GM23248 (cell line): ENCODE measurements at places on chromosomes 3 and 15.

GRCh38 chr15:67372543-67372942, 118.0 kb downstream of the IQCH start:
- no peak for DNase-seq

- DNase-seq = peak; percentile 48
Observed at GRCh38 chr3:28860307-28860706, 420.6 kb upstream of the RBMS3 start.

GRCh38 chr3:186828340-186828739, 14.2 kb upstream of the ADIPOQ start:
- DNase-seq = no peak

- DNase-seq = peak; percentile 23
Observed at GRCh38 chr15:91882858-91883586, 29.5 kb downstream of the SLCO3A1 start.

DNA sequence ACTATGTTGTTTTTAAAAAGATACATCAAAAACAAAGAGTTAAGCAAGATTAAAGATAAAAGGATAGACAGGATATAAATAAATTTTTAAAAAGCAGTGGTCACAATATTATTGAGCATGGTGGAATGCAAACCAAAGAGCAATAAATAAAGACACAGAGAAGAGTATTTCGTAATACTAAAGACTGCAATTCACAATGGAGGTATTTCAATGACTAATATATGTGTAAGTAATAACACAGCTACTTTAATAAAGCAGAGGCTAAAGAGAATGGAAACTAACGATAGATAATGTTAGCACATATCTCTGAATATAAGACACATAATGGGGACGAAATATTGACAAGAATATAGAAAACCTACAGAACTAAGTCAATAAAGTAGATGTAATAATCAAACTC, 219.6 kb downstream of the WDR72 start:
- DNase-seq = no peak

- peak; percentile 8 for DNase-seq
Observed at GRCh38 chr3:133394561-133395311, 5.1 kb upstream of the BFSP2 start.

GRCh38 chr3:11969986-11970385, 34.2 kb upstream of the SYN2 start:
- DNase-seq = no peak

- DNase-seq = peak; percentile 81
Observed at GRCh38 chr3:27596921-27597320, 112.7 kb upstream of the SLC4A7 start.

DNA sequence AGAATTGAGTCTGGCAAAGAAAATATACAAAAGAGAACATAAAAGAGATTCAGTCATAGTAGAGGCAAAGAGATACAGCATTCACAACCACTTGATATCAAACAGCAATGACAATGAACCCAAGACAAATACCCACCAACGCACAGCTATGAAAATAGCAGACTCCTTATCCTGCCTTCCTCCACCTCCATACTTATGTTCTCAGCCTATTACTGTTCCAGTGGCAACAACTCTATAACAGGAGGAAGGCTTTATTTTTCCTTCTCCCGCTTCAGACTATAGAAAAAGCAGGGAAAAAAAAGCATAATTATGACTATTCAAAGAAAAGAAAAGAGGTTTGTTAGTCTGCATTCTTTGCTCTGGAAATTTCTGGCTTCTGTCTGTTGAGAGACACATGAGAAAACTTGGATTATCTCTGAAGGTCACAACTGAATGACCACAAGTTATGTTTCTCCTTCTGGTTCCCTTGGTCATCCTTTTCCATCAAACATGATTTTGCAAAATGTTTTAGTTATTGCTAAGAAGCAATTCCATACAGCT, 81.2 kb upstream of the PLXND1 start:
- peak; percentile 6 for DNase-seq

DNA sequence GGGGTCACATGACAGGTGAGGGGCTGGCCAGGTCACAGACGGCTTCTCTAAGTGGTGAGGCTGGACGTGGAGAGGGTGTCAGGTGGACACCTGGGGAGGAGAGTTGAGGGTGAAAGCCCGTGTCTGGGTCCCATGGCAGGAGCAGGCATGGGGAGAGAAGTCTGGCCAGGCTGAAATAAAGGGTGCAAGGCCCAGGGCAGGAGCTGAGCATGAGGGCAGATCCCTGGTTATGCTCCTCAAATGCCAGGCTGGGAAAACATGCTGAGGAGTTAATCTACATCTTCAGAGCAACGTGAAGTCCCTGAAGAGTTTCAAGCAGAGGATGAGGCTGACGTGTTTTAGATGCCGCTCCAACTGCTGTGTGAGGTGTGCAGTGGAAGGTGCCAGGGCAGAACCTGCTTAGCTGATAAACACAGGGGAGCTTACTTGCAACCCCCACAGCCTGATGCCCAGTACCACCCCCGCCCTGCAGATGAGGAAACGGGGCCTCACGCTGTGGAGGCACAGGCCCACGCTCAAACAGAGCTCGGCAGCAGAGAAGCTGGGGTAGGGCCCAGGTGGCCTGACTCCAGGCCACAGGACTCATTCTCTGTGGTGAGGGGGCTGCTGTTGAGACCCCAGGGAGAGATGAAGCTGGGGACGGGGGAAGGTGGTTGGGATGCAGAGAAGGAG, 40.5 kb downstream of the HCN4 start:
- no peak for DNase-seq

GRCh38 chr3:21665444-21666100, 85.4 kb downstream of the ZNF385D start:
- no peak for DNase-seq

- peak; percentile 20 for DNase-seq
Observed at GRCh38 chr3:110932567-110932966, 139.0 kb upstream of the NECTIN3 start.

- DNase-seq = peak; percentile 77
Observed at GRCh38 chr3:16012086-16012485, 162.4 kb upstream of the GALNT15 start.

GRCh38 chr15:87949151-87949574, 307.4 kb downstream of the NTRK3 start:
- no peak for DNase-seq

- DNase-seq = no peak
Observed at GRCh38 chr3:66227915-66228314, 7.1 kb downstream of the SLC25A26 start.

DNA sequence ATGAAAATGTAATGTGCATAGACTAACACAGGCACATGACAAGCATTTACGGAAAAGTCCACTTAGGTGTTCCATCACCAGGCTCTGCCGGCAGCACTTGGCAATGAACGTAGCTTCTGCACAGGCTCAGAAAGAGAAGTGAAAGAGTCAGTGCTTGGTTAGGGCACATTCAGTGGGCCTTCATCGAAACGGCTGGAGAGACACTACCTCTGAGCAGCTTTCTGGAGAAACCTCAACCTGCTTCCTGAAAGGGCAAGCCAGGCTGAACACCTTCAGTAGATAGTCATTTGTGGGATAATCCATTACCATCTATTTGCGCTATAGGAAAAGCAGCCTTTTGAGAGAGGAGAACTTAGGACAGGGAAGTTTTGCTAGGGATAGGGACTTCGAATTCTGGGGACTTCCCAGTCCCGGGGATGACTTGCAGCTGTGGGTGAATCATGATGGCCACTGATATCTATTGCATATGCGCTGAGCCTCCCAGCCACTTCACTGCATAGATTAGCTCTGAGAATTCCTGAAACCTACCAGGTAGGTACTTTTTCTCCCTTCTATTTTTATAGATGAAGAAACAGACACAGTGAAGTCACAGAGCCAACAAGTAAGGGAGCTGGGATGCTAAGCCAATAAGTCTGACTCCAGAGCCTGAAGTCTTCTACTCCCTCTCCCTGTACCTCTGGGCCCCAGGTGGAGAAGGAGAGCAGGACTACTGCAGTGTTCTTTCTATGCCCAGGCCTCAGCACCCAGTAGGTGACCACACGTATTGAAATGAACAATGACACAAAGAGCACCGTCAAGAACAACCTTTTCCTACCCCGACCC, 4.2 kb upstream of the SH2D7 start:
- DNase-seq = no peak

DNA sequence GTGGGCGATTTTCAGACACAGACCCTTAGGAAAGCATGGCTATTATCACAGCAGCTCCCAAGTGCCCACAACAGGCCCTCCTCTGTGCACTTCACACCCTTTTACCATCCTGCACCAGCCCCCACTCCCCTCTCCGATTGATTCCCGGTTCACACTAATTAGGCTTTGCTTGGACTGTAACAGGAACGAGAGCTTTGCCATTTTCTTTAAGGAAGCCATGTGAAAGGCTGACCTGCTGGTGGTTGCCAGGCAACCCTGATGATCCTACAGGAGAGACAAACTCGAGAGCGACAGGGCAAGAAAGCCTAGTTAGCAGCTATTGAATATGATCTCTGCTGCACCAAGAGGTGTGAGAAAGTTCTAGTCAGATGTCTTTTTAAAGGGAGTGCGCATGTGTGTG, 28.2 kb upstream of the DET1 start:
- DNase-seq = no peak

- DNase-seq = peak; percentile 62
Observed at GRCh38 chr15:39599871-39600270, 19.0 kb downstream of the THBS1 start.

DNA sequence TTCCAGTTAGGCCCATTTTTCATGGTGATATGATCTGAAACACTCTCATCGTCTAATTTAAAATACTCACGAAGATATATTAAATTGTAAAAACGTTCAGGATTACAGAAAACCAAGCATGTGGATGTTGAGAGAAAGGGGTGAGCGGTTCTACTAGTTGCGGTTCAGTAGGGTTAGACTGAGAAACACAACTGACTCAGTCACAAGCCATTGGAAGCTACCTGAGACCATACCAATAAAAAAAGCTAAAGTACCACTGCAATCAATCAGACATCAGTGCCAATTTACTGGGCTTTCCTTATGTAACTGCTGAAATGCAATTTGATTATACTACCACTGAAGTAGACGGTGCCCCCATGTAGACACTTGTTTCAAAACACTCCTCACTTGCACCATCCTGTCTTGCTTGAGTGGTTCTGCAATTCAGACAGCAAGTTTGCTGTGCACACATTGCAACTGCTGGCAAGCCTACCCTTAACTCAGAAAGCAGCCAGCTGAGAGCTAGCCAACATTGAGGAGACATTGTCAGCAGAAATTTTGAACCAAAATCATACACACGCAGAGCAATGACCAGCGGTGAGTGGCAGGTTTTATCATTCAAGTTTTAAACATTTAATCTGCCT, 368.7 kb upstream of the ARHGEF26 start:
- peak; percentile 17 for DNase-seq

DNA sequence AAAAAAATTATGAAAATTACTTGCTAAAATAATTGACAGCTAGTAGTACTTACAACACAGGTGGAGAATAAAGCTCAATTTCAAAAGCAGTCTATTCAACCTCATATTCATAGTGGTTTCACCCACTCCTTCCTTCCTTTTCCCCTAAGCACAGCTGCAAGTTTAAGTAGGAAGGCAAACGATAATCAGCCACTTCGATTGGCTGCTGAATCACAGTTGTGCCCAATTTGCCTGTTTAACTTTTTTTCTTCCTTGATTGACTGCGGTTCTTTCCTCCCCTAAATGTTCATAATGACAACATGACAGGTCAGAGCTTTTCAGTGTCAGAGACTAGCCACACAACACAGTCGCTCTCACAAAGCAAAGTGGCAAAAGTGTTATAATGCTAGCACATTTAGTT, 468.0 kb upstream of the GBE1 start:
- DNase-seq = no peak

GRCh38 chr15:100768501-100768931, 111.1 kb upstream of the ALDH1A3 start:
- DNase-seq = no peak

- peak; percentile 81 for DNase-seq
Observed at GRCh38 chr3:45367453-45367871, 20.9 kb upstream of the LARS2 start.

GRCh38 chr3:38027466-38028465, 1.7 kb downstream of the PLCD1 start:
- DNase-seq = no peak

DNA sequence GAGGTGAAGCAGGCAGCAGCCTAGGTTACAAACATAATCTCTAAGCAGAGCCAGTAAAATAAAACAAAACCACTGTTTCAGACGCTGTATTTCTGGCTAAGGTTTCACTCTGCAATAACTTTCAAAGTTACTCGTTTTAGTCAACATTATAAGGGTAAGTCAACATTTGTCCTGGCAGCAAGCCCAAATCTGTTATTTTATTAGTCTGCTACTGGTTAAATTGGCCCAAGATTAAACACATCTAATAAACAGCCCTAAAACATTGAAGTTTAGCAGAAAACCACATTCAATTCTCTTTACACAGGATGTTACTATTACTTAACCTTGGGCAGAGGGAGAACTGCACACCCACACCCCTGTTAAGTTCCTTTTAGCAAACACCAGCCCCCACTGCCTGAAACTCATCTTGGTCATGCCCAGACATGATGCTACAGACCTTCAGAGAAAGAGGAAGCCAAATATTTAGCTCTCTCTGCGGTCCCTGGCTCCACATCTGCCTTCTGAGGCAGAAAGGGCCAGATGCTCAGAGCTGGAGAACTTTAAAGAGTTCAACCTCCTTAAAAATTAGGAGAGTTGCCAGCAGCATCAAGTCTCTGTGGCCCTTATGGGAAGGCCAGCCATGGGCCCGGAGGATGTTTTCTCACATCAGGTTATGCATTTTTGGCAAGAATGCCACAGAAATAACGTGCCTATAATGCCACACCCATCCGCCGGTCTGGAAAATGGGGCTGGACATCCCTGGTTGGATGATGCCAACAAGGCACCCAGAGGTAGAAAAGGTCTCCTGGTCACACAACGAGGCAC, 17.9 kb downstream of the ARHGEF3 start:
- peak; percentile 73 for DNase-seq

GRCh38 chr3:122694966-122695365, 14.3 kb downstream of the PARP14 start:
- no peak for DNase-seq

DNA sequence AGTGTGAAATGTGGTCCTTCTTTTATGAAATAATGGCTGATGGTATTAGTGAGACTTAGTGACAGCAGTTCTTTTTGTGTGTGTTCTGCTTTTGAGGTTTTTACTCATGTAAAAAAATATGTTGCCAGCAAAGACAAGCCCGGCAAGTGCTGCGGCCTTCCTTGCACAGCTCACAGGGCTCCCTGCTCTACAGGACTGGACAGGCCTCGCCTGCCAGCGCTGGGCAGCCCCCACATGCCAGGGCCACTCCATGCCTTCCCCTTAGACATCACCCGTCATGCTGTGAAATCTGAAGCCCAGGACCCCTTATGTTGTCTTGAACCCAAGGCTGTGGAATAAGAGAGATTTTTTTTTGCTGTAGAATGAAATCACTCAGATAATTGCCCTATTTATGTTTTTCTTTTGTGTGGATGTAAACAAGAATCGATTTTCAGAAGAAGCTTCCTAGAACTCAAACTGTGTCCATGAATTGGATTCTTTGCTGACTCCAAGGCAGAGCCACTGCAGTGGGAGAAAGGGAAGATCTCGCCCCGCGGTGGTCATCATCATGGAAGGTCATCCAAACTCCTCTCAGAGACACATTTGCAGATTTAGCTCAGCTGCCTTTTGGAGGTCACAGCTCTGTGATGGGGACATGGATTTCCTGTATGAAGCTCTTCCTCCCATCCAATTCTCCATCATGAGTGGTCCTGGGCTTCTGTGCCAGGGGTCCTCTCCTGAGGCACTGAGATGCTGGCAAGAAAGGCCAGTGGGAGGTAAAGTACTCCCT, 150.8 kb downstream of the ATP10A start:
- DNase-seq = no peak
